ENCODE measurements at places on chromosomes 13 and 19.

DNA sequence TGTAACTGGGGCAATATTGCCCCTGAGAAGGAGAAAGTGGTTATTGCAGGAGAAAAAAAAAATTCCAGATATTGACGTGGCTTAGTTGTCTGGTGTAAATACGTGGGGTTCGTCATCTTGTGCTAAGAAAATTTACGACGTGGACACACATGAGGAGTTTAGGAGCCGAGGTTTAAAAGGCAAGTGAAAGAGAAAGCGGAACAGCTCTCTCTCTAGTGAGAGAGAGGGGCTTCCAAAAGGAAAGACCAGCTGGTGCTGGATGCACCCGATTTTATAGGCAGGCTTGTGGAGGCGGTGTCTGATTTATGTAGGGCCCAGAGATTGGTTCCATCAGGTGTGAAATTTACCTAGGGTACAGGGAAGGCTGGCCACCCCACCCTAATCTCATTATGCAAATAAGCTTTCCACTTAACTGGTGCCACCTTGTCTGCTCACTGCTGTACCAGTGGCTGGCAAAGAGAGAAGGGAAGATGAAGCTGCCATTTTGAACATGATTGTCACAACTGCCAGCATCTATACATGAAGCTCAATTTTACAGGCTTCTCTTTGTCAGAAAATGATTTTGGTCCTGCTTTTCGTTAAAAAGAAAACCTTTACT is 845.1 kb downstream of the DACH1 start:
- no peaks in the 10 kb centered on the region for H3K4me1 ChIP-seq
- no peak overlapping the region for H3K4me3 ChIP-seq
- no peak for DNase-seq
- no peaks in the 10 kb centered on the region for H3K27me3 ChIP-seq
- no peak overlapping the region for H3K27ac ChIP-seq

- peaks cover 11% of the 10 kb centered on the region for H3K27me3 ChIP-seq
- no peak overlapping the region for H3K27ac ChIP-seq
- H3K36me3 ChIP-seq = no peaks in the 10 kb centered on the region
- DNase-seq = no peak
Measured at GRCh38 chr19:42443944-42444398, 1.2 kb upstream of the CXCL17 start.

GRCh38 chr13:95679722-95680121 is 2.8 kb downstream of the DNAJC3 start:
- no peak overlapping the region for H3K4me3 ChIP-seq
- H3K27me3 ChIP-seq = no peaks in the 10 kb centered on the region
- peaks cover 23% of the 10 kb centered on the region for H3K36me3 ChIP-seq
- no peak overlapping the region for H3K27ac ChIP-seq

DNA sequence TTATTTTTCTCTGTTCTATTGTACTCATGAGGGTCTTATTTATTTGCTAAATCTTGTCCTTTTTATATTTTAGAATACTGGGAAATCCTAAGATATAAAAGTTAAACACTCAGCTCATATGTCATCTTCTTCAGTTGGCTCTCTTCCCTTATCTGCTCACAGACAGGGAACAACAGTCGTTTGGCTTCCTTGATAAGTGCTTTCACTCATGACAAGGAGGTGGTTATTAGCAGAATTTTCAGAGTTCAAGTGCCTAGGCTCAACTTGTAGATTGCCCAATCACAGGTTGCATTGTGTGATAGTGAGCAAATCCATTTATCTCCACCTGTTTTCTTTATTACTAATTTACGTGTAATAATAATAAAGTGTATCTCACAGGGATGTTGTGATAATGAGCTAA is 620.3 kb upstream of the PCDH20 start:
- no peaks in the 10 kb centered on the region for H3K36me3 ChIP-seq
- H3K27me3 ChIP-seq = no peaks in the 10 kb centered on the region
- H3K4me3 ChIP-seq = no peak overlapping the region
- H3K4me1 ChIP-seq = no peaks in the 10 kb centered on the region

GRCh38 chr19:6048793-6049405 is 61.4 kb downstream of the RFX2 start:
- H3K27ac ChIP-seq = peak overlapping the region; percentile 20
- H3K4me1 ChIP-seq = peaks cover 7% of the 10 kb centered on the region
- peaks cover 4% of the 10 kb centered on the region for H3K27me3 ChIP-seq
- H3K36me3 ChIP-seq = no peaks in the 10 kb centered on the region
- H3K4me3 ChIP-seq = no peak overlapping the region

DNA sequence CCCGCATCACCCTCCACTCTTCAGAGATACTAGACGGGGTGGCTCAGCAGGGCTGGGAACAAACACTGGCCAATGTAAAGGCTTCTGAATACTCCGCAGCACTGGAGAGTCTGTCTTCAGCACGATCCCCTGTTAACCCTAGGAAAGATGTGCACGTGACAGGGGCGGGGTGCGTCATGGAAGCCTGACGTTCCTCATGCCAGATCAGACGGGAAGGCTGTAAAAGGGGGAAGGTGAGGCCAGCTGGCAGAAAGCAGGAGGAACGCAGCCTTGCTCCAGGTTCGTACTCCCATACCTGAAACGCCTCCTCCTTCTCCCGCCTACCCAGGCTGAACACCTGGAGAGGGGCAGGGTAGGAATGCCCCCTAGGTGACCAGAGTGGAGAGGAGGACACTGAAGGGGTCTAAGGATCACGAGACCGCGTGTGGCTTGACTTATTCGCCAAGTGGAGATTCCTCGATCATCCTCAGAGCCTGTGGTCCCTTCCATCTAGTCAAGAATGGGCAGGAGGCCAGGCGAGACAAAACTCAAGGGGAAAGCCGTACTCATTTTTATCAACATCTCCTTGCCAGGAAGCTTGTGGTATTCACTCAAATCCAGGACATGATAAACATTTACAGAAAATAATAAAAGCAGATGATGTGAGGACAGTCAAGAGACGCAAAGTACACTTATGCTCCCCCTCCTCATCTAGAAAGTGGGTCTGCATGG is 18.2 kb upstream of the FFAR2 start:
- H3K4me1 ChIP-seq = no peaks in the 10 kb centered on the region
- H3K27ac ChIP-seq = no peak overlapping the region
- H3K4me3 ChIP-seq = no peak overlapping the region
- peaks cover 18% of the 10 kb centered on the region for H3K27me3 ChIP-seq
- H3K36me3 ChIP-seq = peaks cover 8% of the 10 kb centered on the region

GRCh38 chr13:94988654-94989053 is 276.3 kb upstream of the SOX21 start:
- H3K27ac ChIP-seq = no peak overlapping the region
- no peaks in the 10 kb centered on the region for H3K27me3 ChIP-seq
- H3K36me3 ChIP-seq = no peaks in the 10 kb centered on the region
- no peak for DNase-seq
- H3K4me3 ChIP-seq = no peak overlapping the region

DNA sequence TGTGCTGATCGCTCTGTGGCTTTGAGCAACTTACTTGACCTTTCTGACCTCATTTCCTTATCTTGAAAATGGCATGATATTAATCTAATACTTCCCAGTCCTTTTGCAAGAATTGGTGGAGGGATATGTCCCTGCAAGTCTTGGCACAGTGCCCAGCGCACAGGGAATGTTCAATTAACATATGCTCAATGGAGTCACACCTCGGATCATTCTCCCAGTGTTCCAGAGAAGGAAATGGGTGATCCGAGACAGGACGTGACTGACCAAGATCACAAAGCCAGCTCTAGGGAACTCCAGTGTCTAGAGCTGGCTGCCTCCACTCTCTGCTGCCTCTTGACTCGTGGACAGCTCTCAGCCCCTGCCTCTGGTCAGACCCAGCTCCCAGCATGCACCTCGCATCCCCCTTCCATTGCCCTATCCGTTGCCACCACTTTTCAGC is 3.6 kb downstream of the CDC42EP5 start:
- no peak overlapping the region for H3K4me3 ChIP-seq
- H3K4me1 ChIP-seq = peaks cover 29% of the 10 kb centered on the region
- DNase-seq = no peak
- H3K27me3 ChIP-seq = peaks cover 37% of the 10 kb centered on the region
- no peaks in the 10 kb centered on the region for H3K36me3 ChIP-seq

GRCh38 chr13:21219036-21219381 is 42.6 kb downstream of the MRPL57 start:
- no peak for DNase-seq
- no peaks in the 10 kb centered on the region for H3K36me3 ChIP-seq

GRCh38 chr19:11020982-11021759 is 60.3 kb downstream of the SMARCA4 start:
- no peak overlapping the region for H3K4me3 ChIP-seq
- peaks cover 83% of the 10 kb centered on the region for H3K36me3 ChIP-seq
- no peaks in the 10 kb centered on the region for H3K4me1 ChIP-seq
- no peak overlapping the region for H3K27ac ChIP-seq
- no peak for DNase-seq

GRCh38 chr13:44969551-44970484 is 19.5 kb downstream of the NUFIP1 start:
- no peaks in the 10 kb centered on the region for H3K27me3 ChIP-seq
- no peaks in the 10 kb centered on the region for H3K4me1 ChIP-seq
- H3K4me3 ChIP-seq = no peak overlapping the region
- no peak for DNase-seq
- H3K27ac ChIP-seq = no peak overlapping the region

- H3K27ac ChIP-seq = no peak overlapping the region
- H3K4me1 ChIP-seq = no peaks in the 10 kb centered on the region
- H3K4me3 ChIP-seq = no peak overlapping the region
- no peaks in the 10 kb centered on the region for H3K36me3 ChIP-seq
- DNase-seq = no peak
Measured at GRCh38 chr13:82220641-82221040, 1661.6 kb downstream of the SLITRK1 start.

GRCh38 chr19:15161028-15161984 is 39.5 kb downstream of the NOTCH3 start:
- no peak overlapping the region for H3K4me3 ChIP-seq
- no peaks in the 10 kb centered on the region for H3K27me3 ChIP-seq
- H3K36me3 ChIP-seq = peaks cover 9% of the 10 kb centered on the region
- DNase-seq = no peak
- no peak overlapping the region for H3K27ac ChIP-seq
- H3K4me1 ChIP-seq = no peaks in the 10 kb centered on the region

- H3K27me3 ChIP-seq = no peaks in the 10 kb centered on the region
- peak overlapping the region; percentile 98 for H3K27ac ChIP-seq
- peaks cover 45% of the 10 kb centered on the region for H3K4me1 ChIP-seq
- H3K4me3 ChIP-seq = peak overlapping the region; percentile 99
Measured at GRCh38 chr19:2476451-2477140, 669 bp downstream of the GADD45B start.

DNA sequence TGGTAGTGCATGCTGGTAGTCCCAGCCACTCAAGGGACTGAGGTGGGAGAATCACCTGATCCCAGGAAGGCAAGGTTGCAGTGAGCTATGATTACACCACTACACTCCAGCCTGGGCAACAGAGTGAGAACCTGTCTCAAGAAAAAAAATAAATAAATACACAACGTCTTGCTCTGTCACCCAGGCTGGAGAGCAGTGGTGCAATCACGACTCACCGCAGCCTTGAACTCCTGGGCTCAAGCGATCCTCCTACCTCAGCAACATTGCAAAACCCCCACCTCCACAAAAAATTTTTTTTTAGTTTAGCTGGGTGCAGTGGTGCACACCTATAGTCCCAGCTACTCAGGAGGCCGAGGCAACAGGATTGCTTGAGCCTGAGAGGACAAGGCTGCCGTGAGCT is 8.8 kb downstream of the TPM4 start:
- H3K4me1 ChIP-seq = peaks cover 31% of the 10 kb centered on the region
- no peaks in the 10 kb centered on the region for H3K27me3 ChIP-seq
- H3K27ac ChIP-seq = peak overlapping the region; percentile 93

- no peak overlapping the region for H3K27ac ChIP-seq
- peaks cover 7% of the 10 kb centered on the region for H3K4me1 ChIP-seq
- H3K36me3 ChIP-seq = peaks cover 36% of the 10 kb centered on the region
- DNase-seq = no peak
Measured at GRCh38 chr19:37695144-37695899, 24.2 kb downstream of the ZNF607 start.

- no peak overlapping the region for H3K4me3 ChIP-seq
- no peaks in the 10 kb centered on the region for H3K27me3 ChIP-seq
- no peak for DNase-seq
- H3K36me3 ChIP-seq = no peaks in the 10 kb centered on the region
Measured at GRCh38 chr13:91809161-91809560, 410.7 kb downstream of the GPC5 start.

DNA sequence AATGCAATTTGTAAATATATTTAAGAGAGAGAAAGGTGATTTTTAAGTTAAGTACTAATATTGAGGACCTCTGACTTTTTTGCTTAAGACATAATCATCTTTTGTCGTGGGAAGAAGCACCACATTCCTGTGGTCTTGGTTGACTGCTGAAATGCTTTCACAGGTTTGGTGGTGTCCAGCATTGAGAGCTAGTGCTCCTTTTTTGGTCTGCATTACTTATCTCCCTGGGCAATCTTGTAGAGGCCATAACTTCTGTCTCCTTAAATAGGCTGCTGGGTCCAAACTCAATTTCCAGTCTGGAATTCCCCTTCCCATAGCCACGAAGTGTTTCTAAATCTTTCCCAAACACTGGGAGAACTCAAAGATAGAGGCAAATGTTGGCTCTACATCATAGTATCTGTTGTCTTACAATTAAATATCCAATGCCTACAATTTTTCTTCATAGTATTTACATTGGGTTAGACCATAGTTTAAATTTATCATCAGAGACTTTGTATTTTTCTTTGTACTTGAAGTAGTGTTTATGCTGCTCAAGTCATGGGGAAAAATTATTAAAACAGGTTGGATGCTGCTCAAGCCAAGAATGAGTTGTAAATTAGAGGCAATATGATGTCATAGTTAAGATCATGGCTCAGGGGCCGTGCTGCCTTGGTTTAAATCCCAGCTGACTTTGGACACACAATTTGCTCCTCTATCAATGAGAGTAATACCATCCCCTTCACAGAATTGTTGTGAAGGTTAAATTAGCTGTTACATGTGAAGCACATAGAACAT is 105.6 kb downstream of the POSTN start:
- H3K36me3 ChIP-seq = no peaks in the 10 kb centered on the region
- DNase-seq = no peak
- no peak overlapping the region for H3K4me3 ChIP-seq
- H3K27ac ChIP-seq = no peak overlapping the region
- H3K4me1 ChIP-seq = no peaks in the 10 kb centered on the region

- no peaks in the 10 kb centered on the region for H3K4me1 ChIP-seq
- DNase-seq = no peak
- H3K4me3 ChIP-seq = no peak overlapping the region
Measured at GRCh38 chr19:13269348-13269747, 119.1 kb downstream of the IER2 start.

DNA sequence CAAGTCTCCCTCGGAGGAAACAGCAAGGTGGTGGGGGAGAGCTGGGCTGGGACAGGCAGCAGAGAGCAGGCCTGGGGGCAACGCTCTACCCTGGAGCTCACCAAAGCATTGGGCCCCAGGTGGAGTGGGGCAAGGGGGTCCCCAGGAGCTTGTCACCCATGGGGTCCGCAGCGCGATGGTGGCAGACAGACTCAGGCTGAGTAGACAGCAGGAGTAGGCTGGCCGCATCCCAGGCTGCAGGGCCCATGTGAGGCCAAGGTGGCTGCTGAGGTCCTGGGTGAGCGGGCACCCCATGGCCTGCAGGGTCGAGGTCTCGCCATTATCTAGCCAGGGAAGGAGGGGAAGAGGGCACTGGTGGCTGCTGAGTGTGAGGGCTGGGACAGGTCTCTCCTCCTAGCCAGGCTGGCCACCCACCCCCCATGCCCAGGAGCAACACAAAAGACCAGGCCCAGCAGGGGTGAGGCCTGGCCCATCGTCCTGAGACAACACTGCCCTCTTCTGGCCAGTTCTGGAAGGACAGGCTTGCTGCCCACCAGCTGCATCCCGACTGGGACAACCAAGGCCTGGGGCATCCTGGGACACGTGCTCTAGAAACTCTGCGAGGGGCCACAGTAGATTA is 33.1 kb downstream of the CEBPG start:
- H3K36me3 ChIP-seq = peaks cover 11% of the 10 kb centered on the region
- peaks cover 7% of the 10 kb centered on the region for H3K4me1 ChIP-seq
- H3K27me3 ChIP-seq = no peaks in the 10 kb centered on the region
- H3K27ac ChIP-seq = no peak overlapping the region
- DNase-seq = peak; percentile 61

GRCh38 chr13:69970520-69970919 is 137.1 kb upstream of the ATXN8OS start:
- H3K4me3 ChIP-seq = no peak overlapping the region
- no peaks in the 10 kb centered on the region for H3K4me1 ChIP-seq
- no peak overlapping the region for H3K27ac ChIP-seq

Measured in stimulated activated naive B cell treated with anti-CD40 and anti-IgM and Interleukin-4, amounts not matched to agents 10 μg/mL and 1 μg/mL and 100 μg/mL, for 72 hours (primary cell).